ENCODE measurements at places on chromosomes 11 and 22.

DNA sequence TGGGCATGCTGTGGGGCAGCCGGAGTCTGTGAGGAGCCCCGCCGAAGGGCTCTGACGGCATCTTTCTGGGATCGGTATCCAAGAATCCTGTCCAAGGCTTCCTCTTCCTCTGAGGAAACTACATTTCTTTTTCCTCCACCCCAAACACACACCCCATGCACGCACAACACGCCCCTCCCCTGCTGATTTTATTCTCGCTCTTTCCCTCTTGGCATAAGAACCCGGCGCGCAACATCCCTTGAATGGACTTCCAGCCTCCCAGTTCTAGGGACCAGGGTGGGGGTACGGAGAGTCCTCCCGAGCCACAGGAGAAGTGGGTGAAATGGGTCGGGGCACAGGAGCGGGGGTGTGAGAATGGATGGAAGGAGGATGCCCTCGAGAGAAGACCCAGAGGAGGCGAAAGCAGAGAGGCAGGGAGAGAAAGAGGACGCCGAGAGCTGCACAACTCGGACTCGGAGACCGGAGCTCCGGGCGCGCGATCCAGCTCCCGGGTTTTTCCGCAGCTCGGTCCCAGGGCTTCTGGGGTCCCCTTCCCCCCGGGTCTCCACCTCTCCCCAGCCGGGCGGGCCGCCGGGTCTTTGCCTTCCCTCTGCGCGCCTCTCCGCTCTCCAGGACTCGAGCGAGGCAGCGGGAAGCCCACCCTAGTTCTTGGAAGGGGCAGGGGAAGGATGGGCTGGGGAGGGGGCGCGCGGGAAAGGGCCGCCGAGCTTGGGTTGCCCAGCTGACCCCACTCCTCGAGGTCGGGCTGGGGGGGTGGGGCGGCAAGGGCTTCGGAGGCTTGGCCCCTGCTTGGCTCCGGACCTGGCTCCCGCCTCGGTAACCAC is 1.5 kb upstream of the LARGE1 start:
- no peak for DNase-seq

- no peak for DNase-seq
Observed at GRCh38 chr11:61602775-61603569, 22.1 kb upstream of the SYT7 start.

GRCh38 chr11:114315749-114316368 is 19.7 kb downstream of the NNMT start:
- DNase-seq: no peak

- no peak for DNase-seq
Observed at GRCh38 chr11:61551634-61552033, 29.2 kb downstream of the SYT7 start.

DNA sequence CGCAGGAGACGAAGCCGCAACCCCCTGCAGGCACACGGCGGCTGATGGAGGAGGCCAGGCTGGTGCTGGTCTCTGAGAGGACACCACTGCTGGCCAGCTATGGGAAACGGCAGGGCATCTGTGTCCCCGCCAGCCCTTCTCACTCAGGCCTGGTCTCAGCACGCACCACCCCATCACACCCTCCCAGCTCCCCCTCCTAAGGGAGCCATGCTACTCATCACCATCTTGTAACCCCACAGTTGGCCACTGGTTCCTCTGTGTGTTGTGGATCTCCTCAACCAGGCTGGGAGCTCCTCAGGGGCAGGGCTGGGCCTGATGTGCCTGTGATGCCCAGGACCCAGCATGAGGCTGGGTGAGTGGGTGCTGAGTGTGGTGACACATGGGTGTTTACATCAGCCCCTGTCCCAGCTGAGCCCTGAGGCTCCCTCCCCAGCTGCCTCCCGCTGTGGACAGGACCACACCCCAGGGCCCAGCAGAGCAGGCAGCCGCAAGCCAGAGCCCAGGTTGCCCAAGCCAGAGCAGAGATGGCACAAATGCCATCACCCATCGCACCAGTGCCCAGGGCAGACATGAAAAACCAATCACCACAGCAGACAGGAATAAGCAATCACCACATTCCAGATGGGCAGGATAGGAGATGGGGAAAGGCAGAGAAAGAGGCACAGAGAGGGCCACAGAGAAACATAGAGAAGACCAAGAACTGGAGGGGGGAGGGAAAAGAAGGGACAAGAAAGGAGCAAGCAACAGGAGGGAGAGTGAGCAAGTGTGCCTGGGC is 8.2 kb downstream of the ARVCF start:
- no peak for DNase-seq

Measured in stimulated activated CD8-positive, alpha-beta memory T cell treated with anti-CD3 and anti-CD28 coated beads, Interleukin-15, amount 100 ng/mL, for 48 hours (primary cell).